Right ventricle myocardium inferior (tissue), 1 donor: ENCODE measurements at places on chromosomes 1 and 21. TPM values are rescaled to one million over a fixed set of nuclear protein-coding genes. Genes with fewer than 3 reads are reported as not detected.
A peak's percentile ranks its signal among the peaks of the same experiment; 100 is the strongest.

- peak; percentile 83 for DNase-seq
These were observed 10.7 kb downstream of the KCNA10 start for GRCh38 chr1:110508028-110508940.

DNA sequence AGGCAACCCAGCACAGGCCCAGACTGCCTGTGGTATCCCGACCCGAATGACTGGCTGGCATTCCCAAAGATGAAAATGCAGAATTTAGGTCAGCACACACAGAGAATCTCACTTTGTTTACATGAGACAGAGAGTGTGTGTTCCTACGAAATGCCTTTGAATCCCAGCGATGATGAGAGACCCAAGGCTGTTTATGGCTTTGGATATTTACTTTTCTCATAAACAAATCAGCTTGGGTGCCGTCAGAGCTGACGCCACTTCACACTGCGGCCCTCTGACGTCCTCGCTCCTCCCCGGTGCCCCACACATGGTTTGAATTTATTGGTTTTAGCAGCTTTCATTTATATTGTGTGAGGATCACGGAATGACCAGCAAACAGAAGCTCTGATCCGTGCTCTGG lies 18.7 kb downstream of the TRABD2B start:
- no peak for DNase-seq

- DNase-seq: peak; percentile 91
These were observed 4.2 kb upstream of the ADORA3 start for GRCh38 chr1:111507411-111508201.

PIK3R3 gene
- total RNA-seq: 22.6 TPM

PTGS2 gene
- total RNA-seq: 0.32 TPM

DNA sequence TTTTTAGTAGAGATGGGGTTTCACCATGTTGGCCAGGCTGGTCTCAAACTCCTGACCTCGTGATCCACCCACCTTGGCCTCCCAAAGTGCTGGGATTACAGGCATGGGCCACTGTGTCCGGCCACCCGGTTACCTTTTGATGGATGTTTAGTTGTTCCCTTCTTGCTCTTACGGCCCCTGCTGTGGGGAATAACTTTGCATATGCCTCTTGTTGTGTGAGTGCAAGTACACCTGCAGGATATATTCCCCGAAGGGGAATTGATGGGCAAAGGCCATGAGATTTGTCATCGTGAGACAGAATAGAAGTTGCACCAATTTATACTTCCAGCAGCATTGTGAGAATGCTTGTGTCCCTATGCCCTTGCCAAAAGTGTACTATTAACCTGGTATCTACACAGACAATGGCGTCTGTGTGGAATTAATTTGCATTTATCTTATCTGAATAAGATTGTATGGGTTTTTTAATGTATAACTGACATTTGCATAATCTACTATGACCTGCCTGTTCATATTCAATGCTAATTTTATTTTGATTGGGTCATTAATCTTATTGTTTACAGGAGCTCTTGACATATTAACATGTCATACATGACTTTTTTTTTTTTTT lies 8.1 kb downstream of the IL6R start:
- no peak for DNase-seq

DNA sequence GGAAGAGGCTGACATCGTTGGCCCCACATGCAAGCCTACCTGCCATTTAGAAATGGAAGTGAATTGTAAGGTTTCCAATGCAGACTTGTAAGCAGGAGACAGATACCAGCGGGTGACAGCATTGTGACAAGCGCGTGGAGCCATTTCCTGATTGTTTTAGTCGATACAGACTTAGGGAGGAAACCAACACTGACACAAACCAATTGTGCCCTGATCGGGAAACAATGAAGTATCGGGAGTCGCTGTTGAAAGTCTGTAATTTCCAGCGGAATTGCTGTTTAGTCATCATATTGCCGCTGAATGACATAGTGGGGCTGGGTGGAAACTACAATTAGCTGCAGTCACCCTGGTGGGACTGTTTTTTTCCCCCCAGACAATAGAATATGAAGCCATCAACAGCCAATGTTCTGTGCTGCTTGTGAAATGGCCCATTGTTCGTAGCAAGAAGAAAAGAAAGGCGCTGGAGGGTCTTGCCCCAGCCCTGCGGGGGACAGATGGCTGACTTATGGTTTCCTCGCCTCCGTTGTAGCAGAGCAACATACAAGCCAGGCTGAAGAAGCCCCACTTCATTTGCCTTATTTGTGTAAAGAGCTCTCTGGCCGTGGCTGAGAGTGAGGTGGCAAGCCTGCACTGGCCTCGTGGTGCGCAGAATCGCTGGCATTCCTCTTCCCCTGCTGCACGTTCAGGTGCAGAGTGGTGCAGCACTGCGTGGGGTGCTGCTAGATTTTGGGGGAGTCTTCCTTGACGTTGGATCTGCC lies 462.7 kb downstream of the CAMTA1 start:
- DNase-seq: no peak

- DNase-seq: no peak
These were observed 107.4 kb upstream of the SERBP1 start for GRCh38 chr1:67537667-67538018.

- DNase-seq: no peak
These were observed 38.7 kb downstream of the AZIN2 start for GRCh38 chr1:33119532-33120217.

- DNase-seq: no peak
These were observed 55.3 kb downstream of the CDC7 start for GRCh38 chr1:91555821-91556531.

DNA sequence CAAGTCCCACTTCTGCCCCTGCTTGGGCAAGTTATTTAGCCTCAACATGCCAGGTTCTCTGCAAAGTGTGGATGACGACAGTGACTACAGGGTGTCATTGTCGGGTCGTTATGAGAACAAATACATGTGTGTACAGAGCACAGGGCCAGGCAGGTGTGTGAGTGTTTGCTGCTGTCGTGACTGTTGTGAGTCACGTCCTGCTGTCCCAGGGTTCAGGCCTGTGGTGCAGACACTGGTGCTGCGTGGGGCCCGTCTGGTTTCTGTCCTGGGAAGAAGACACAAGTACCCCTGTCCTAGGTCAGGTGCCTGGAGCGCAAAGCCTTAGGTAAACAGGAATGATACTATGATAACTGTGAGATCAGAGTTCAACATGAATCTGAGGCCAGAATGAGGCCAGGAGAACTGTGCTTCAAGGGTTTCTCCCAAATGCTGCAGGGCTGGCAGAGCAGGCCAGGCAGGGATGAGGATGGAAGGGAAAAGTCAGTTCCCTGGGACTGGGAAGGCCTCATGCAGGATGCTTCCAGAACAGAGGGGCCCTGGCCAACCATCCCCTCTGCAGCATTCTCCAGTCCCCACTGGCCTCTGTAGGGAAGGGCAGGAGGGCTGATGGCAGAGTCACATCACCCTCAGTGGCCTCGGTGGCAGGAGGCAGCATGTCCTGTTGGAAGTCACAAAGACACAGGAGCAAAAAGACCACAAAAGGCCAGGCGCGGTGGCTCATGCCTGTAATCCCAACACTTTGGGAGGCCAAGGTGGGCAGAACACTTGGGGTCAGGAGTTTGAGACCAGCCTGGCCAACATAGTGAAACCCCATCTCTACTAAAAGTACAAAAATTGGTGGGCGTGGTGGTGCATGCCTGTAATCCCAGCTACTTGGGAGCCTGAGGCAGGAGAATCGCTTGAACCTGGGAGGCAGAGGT lies 15.7 kb downstream of the GPR157 start:
- no peak for DNase-seq

DNA sequence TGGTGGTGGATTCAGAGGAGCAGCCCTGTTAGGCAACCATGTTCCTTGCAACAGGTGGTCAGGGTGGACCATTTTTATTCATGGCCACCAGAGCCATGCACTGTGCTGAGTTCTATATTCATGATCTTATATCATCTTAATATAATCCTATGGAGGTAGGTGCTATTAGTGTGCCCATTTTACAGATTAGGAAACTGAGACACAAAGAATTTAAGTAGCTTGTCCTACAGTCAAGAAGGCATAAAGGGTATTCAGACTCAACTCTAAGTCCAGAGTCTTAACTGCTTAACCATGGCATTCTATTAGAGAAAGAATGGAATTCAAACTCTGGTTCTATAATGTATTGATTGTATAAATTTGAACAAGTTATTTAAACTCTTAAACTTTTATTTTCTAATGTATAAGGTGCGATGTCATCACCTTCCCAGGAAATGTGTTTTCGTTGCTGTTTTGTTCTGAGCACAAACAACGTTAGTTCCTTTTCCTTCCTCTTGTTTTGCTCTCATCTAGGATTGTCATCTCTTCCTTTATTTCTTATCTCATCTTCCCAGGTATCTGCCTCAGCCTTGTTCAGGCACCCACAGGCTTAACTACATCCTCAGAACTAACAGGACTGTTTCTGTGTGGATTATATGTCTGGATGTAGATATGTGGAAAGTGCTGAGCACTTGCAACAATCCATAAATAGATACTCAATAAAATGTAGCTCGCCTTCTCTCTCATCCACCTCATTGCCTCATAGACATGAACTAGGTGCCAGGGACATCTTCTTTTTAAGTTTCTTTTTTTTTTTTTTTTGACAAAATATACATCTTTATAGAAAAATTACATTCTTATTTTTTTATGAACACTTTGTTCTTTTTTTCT lies 207.1 kb downstream of the NFIA start:
- DNase-seq: no peak

FAM163A gene
- total RNA-seq: 0.65 TPM

PTGFRN gene
- total RNA-seq: 119 TPM

DNA sequence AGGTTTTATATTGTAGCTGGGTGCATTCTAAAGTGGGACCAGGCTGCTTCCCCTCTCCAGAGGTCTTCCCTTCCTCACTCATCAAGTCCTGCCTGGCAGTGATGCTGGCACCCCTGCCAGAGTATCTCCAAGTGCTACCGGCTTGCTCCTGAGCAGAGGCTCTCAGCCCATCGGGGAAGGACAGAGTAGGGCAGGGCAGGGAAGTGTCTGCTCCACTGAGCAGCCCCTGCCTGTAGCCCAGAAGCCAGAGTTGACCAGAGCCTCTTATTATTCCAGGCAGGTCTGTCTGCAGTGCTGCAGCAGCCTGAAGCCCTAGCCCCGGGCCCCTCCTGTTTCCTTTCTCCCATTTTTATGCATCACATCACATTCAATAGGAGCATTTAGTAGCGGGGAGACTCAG lies 51.1 kb downstream of the ATP2B4 start:
- no peak for DNase-seq

GNAT2 gene
- total RNA-seq: not detected

DNA sequence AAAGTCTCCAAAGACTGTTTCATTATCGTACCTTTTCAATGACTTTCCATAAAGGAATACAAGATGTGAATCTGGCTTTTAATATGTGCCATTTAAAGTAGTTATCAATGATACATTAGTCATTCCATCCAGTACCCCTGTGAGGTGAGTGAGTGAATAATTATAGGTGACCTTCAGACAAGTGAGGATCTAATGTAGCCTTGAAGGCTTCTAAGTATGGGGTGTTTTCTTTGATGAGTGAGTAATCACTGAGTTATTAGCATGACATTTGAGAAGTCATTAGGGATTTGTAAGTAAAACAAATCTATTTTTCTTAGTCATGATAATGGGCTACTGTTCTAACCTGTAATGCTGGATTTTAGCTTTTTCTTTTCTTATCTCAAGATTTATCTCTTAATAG lies 831.4 kb downstream of the ADGRL2 start:
- DNase-seq: no peak

GRCh38 chr1:183457449-183457848 lies 14.8 kb upstream of the SMG7 start:
- no peak for DNase-seq

DNA sequence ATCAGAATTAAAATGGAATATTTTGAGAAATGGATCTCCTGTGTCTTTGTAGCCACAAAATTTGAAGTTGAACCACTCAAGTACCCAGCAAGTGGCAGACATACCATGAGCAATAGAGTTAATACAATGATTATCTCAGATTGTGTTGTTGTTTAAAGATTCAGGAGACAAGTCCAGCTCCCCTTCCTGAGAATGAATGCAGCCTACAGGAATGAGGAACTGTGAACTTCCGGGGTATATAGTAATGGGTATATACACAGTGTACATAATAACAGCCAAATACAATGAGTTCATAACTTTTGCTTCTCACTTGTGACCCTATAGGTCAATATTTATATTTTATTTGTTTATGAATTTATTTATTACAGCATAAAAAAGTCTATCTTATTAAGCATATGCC lies 445.0 kb downstream of the SETD4 start:
- DNase-seq: no peak

DNA sequence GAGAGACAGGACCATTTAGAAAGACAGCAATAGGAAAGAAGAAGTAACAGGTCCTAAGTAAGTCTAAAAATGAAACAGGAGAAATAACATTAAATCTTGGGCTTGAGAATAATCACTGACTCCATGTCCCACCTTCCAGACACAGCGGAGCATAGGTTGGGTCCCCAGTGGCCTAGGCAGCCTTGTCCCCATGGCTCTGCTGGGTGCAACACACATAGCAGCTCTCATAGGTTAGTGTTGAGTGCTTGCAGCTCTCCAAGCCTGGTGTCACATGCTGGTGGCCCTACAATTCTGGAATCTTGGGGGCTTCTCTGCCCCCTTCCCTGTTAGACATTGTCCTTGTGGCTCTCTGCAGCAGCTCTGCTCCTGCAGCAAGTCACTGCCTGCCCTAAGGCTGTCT lies 952.8 kb upstream of the ADGRL2 start:
- DNase-seq: no peak

- DNase-seq: no peak
These were observed 4.7 kb upstream of the C21orf91 start for GRCh38 chr21:17823846-17824245.

MFAP2 gene
- total RNA-seq: 4.8 TPM

DNA sequence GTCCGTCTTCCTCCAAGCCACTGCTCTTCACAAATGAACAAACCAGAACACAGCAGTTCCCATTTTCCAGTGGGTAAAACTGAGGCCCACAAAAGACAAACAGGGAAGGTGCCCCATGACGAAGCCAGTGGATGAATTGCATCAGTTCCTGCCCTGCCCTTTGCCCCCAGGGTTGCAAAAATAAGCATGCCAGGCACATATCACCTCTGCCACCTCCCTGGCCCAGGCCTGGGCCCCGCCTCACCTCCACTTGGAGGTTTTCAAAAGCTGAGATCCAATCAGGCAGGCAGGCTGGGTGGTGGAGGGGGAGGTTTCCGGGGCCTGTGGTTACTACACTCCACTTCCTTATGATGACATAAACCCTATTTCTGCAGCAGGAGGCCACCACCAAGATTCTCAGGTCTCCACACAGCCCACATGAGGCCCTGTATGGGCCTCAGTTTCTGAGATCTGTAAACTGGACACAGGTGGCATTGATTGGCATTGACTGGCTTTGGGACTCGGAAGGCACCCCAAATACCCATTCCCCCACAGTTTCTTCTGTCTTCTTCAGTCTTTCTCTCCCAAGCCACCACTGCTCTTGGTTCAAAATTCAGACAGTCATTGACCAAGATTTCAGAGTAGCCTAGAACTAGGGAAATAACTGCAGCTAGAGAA lies 4.1 kb downstream of the KIF21B start:
- peak; percentile 88 for DNase-seq

DNA sequence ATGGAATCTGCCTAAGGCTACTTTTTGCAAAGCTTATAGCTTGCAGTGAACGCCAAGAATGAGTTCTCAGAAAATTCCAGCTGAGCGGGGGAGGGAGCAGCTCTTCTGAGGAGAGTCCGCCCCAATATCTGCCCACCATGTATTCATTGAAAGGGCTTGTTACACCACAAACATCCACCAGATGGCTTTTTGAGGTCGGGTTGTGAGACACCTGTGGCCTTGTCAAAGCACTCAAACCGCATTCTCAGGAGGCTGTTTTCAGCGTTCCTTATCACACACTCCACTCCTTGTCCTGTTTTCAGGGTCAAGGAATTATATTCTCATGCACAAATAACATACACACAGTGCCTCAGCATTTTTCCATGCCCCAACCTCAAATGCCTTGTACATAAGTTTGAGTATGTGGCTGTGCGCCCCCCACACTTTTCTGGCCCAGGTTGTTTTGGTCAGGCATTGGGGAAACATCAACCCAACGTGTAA lies 3.9 kb upstream of the C4BPB start:
- no peak for DNase-seq
